ENCODE measurements at places on chromosomes 3 and 15.

DNA sequence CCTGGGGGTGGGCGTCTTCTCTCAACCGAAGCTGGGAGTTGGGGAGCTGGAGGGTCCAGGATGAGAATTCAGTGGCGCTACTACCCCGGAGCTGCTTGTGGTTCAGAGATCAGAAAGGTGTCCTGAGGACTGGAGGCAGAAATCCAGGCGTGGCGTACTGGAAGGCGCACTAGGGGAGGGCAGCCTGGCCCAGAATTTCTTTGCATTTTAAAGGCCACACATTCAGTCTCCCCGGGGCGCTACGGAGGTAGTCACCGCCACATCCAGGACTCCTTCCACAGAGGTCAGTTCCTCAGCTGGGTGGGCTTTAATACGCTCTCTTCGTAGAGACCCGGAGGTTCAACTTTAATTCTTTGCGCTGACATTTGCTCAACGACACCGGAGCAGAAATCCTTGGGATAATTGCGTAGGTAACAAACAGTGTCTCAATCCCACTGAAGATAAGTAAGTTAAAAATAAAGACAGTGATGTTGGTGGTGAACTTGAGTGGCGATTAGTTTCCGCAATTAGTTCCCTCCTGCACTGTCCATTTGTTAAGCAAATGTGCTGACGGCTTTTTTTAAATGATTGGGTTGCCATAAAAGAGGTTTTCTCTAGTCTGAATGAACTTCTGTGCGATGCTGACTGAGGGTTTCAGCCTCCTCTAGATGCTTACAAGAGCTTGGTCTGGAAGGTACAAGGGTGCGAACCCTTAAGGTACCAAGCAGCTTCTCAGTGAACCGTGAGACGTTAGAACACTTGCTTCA lies 535 bp downstream of the MCTP2 start:
- DNase-seq, result peak; percentile 45

- DNase-seq, result no peak
These were observed 5.3 kb upstream of the CTNNB1 start for GRCh38 chr3:41193794-41194539.

- no peak for DNase-seq
These were observed 172.2 kb downstream of the ATG7 start for GRCh38 chr3:11444404-11444803.

- no peak for DNase-seq
These were observed 4.2 kb downstream of the PLCL2 start for GRCh38 chr3:16888785-16889607.

DNA sequence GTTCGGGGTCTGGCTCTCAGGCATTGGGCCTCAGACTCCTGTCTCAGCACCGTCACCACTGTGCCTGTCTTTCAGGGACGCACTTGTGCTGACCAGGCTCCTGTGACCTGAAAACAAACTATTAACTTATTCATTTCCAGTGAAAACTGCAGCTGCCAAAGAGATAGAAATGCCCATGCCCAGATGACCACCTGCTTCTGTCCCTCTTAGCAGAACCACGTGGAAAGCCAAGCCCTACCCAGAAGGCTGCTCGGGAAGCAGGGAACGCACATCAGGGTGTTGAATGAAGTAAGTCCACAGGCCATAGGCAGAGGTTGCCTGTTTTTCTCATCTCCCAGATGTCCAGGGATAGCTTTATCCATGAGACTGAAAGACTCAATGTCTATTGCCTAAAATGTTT lies 219.3 kb downstream of the EBLN2 start:
- no peak for DNase-seq

- no peak for DNase-seq
These were observed 199.8 kb upstream of the RGMA start for GRCh38 chr15:93288728-93289294.

GRCh38 chr3:174358252-174358651 lies 500.9 kb upstream of the NAALADL2 start:
- DNase-seq, result no peak

DNA sequence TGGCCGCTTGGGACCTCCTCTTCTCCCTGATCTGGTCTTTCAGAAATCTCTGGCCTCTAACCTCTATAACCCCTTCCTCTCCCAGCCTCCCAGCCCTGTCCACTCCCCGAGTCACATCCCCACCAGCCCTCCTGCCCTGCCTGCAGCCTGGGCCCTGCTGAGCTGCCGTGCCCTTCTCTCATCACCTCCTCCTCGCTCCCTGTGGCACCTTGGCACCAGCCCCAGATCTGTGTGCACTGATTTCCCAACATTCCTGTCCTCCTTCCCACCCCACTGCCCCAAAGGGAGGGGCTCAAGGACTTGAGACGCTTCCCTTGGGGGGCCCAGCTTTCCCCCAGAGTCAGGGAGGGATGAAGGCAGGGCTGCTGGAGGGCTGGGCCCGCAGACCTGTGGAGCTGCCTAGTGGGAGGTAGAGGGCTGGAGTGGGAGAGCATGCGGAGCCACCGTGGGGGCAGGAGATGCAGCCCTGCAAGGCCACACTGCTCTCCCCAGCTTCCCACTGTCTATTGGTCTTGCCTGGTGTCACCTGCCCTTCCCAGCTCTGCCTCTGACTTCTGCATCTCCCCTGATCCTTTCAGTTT lies 42.7 kb downstream of the EXOG start:
- no peak for DNase-seq

DNA sequence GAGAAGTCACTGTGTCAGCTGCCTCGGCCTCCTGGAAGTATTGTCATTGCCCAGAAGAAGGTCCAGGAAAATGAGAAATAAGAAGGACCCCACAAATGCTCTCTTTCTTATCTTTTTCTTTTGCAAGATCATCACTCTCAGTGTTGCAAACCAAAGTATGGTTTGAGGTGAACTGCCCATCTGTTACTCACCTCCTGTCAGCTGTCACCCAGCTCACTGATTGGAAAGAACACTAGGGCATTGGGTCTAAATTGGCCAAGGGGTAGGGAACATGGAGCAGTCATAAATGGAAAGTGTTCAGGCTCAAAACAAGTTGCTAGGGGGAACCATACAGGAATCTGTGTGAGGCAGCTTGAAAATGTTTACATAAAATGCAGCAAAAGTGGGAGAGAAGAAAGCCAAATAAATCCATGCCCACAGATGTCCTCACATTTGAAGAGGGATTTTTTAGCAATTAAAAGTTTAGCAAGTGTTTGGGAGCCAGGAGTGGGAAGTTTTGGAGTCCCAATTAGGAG lies 431.2 kb upstream of the THBS1 start:
- no peak for DNase-seq

- DNase-seq, result no peak
These were observed 125.9 kb downstream of the LRTM1 start for GRCh38 chr3:54801977-54802376.

- DNase-seq, result no peak
These were observed 61.3 kb downstream of the EDEM1 start for GRCh38 chr3:5248822-5249221.

DNA sequence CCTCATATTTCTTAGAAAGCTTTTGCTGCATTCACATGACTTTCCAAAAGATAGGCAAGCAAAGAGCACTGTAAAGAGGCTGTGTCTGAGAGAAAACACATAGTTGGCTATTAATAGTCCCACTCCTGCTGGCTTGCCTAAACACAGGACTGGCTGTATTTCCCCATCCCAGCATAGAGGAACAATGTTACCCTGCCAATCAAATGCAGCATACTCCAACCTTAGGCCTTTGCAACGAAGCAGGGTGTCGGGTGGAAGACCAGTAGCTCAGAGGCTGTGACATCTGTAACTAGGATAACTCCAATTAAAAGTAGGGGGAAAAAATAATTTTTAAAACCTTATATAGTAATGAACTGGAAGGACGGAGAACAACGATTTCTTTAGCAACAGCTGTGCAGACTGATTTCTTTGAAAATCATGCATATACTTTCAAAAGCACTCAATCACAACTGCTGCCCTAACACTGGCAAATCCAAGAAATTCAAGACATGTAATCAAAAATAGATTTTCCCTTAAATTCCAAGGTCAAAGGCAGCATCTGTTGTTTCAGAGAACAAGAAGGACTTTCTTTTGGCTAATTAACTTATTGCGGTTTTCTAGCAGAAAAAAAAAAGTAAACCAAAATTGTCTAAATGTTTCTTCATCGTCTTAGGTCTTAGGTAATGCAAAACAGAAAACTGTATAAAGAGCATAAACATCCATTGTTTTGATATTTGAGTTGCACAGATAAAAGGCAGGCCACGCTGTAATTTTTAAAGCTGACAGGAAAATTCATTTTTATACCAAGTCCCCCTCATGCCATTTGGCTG lies 139.3 kb downstream of the TNIK start:
- no peak for DNase-seq

- DNase-seq, result no peak
These were observed 7.6 kb downstream of the DNAH1 start for GRCh38 chr3:52323526-52324295.

DNA sequence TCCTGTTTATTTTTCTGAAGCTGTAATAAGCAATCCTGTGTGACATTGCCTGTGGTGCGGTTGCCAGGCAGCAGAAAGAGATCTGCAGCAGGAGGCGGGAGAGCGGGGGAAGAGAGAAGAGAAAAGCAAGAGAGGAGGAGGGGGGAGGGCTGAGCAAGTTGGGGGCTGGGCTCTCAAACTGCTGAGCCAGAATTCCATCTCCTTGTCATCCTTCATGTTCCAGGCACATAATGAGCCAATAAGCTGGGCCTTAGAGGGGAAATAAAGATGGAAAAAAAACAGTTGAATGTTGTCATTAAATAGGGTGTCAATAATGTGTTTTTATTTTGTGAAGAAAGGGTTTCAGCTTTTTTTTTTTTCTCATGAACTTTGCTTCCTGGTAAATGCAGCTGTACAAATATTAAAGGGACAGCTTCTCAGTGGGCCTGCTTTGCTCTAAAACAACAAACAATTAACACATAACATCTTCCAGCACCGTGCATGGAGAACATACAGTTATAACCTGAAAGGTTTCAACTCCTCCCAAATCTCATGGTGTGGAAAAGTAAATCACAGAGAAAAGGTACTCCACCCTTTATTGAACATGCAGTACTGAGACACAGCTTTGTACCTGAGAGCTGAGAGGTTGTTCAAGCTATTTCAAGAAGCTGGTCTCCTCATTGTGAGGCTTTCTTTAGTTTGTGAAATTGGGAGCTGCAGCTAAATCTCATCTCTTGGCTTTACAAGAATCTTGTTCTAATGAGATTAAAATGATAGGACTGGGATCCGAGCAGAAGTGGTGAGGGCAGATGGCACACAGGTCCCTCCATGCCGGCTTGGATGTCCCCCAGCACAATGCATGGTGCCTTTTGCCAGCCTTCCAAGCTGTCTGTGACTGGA lies 451.1 kb upstream of the KCNMB2 start:
- DNase-seq, result no peak

DNA sequence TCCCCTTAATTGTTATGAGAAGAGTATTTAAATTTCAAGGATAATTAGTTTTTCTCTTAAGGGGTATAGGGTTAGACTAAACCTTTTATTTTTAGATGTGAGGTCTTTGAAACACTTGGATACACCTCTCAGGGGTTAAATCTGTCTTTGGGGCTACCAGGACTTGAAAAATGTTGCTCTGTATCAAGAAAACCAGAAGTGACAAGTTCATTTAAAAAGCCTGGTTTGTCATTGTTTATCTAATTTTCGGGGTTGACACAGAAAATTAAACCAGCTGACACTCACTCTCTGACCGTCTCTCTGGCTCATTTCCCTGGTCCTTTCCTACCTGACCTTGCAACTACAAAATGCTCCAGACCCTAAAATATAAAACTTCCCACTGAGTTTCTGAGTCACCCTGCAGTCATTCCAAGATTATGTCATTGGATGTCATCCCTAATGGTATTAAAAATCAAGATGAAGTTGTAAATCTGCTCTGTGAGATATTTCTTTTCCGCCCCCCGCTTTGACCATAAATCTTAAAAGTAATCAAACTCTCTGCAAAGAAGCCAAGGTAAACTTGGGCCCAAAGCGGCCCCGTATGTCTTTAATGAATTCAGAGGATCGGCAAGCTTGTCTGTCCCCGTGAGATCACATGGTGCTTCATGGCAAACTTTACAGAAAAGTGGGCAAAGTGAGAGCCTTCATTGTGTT lies 32.9 kb upstream of the SKOR1 start:
- no peak for DNase-seq

DNA sequence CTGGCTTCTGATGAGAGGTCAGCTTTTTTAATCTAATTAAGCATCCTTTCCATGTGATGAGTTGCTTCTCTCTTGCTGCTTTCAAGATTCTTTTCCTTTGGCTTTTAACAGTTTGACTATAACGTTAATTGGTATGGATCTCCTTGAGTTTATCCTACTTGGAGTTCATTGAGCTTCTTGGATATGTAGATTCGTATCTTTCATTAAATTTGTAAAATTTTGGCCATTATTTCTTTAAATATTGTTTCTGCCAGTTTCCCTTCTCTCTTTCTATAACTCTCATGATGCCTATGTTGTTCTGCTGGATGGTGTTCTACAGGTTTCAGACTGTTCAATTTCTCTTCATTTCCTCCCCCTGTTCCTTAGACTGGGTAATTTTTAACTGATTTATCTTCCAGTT lies 21.0 kb upstream of the MTMR10 start:
- DNase-seq, result no peak

GRCh38 chr3:70832089-70832833 lies 519.8 kb upstream of the MDFIC2 start:
- DNase-seq, result peak; percentile 26

- no peak for DNase-seq
These were observed 57.1 kb downstream of the LMLN start for GRCh38 chr3:198017090-198017489.

- DNase-seq, result no peak
These were observed 1264.2 kb downstream of the ROBO2 start for GRCh38 chr3:78304115-78304514.

DNA sequence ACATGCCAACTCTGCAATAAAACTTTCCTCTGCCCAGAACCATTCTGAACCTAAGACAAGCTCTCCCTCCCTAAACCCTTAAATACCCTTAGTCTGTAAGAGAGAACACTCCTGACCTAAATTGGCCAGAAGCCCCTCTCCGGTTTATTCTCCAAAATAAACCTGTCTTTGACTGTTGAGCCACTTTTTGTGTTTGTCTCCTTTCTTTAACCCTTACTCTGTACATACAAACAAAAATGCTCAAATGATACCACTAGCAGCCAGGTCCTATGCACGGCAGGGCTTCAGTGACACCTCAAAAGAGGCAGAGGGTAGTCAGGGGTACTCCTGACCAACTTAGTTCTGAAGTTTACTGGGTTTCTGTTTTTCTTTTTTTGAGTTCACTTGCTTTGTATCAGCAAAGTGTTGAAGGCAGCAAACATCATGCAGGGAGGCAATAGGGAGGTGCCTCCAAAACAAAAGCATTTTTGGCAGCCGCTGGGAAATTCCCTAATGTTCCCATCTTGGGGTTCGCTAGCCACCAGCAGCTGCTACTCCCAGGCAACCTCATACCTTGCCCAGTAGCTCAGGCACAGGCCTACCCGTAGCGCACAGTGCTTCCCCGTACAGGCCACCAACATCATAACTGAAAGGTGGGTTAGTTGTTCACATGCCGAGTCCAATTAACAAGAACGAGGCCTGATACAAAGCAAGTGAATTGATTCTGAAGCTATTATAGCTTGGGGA lies 62.9 kb upstream of the GCNT3 start:
- DNase-seq, result no peak

GRCh38 chr3:5304789-5305683 lies 117.5 kb downstream of the EDEM1 start:
- DNase-seq, result peak; percentile 66

DNA sequence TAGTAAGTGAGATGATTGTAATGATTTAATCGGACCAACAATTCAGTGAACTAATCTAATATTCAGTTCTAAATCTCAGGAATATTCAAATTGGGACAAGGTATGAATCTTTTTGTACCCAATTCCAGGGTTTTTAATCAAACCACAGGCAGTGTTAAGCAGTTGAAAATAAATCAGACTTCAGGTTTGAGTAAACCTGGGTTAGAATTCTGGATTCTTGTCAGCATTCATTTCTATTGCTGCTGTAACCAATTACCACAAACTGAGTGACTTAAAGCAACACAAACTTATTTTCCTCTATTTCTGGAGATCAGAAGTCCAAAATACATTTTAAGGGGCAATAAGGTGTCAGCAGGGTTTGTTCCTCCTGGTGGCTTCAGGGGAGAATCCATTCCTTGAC lies 208.4 kb upstream of the ZPLD1 start:
- no peak for DNase-seq
